H7 (cell line): ENCODE measurements at places on chromosomes 1 and 21. TPM values are rescaled to one million over a fixed set of nuclear protein-coding genes. Genes with fewer than 3 reads are reported as not detected.

DNAJB4 gene
- total RNA-seq, result 15.1 and 16.6 TPM in 2 replicates

CNIH3 gene
- total RNA-seq, result 4.9 and 5.3 TPM in 2 replicates

TIE1 gene
- 2.6 and 5.4 TPM in 2 replicates for total RNA-seq

HES5 gene
- 0.07 and 0.33 TPM in 2 replicates for total RNA-seq

NOS1AP gene
- total RNA-seq, result 5.4 and 5.6 TPM in 2 replicates

UMODL1 gene
- total RNA-seq, result 0.73 TPM in 1 of 2 replicates, not detected in the other

CELA2B gene
- total RNA-seq, result not detected in 2 replicates

PLA2G4A gene
- total RNA-seq, result 1.1 TPM in 2 replicates

FCAMR gene
- not detected in 2 replicates for total RNA-seq

HHAT gene
- total RNA-seq, result 1.0 and 1.4 TPM in 2 replicates

C1orf56 gene
- 4.7 and 5.9 TPM in 2 replicates for total RNA-seq

OR14K1 gene
- total RNA-seq, result not detected in 2 replicates

NBPF11 gene
- total RNA-seq, result 4.2 and 7.6 TPM in 2 replicates

HUNK gene
- total RNA-seq, result 3.2 and 6.8 TPM in 2 replicates

UBL4B gene
- not detected in 2 replicates for total RNA-seq

ADORA1 gene
- total RNA-seq, result 3.5 and 5.7 TPM in 2 replicates

HLX gene
- total RNA-seq, result 0.21 TPM in 1 of 2 replicates, not detected in the other

WNT3A gene
- 0.31 and 0.33 TPM in 2 replicates for total RNA-seq

TNNT2 gene
- 0.17 TPM in 1 of 2 replicates, not detected in the other for total RNA-seq

HSF2BP gene
- total RNA-seq, result 0.52 and 0.85 TPM in 2 replicates

CHD1L gene
- 71.7 and 80.0 TPM in 2 replicates for total RNA-seq

UBXN11 gene
- 13.4 and 14.6 TPM in 2 replicates for total RNA-seq

OR2T2 gene
- not detected in 2 replicates for total RNA-seq

PLPP3 gene
- total RNA-seq, result 33.8 and 45.2 TPM in 2 replicates

PRR9 gene
- not detected in 2 replicates for total RNA-seq

U2AF1 gene
- 26.6 and 30.3 TPM in 2 replicates for total RNA-seq

ABCB10 gene
- 18.0 and 19.8 TPM in 2 replicates for total RNA-seq
